Foreskin keratinocyte (primary cell): ENCODE measurements at places on chromosomes 4 and X.

GRCh38 chrX:45743081-45743533, 542.4 kb upstream of the DIPK2B start:
- DNase-seq, result peak; percentile 83

DNA sequence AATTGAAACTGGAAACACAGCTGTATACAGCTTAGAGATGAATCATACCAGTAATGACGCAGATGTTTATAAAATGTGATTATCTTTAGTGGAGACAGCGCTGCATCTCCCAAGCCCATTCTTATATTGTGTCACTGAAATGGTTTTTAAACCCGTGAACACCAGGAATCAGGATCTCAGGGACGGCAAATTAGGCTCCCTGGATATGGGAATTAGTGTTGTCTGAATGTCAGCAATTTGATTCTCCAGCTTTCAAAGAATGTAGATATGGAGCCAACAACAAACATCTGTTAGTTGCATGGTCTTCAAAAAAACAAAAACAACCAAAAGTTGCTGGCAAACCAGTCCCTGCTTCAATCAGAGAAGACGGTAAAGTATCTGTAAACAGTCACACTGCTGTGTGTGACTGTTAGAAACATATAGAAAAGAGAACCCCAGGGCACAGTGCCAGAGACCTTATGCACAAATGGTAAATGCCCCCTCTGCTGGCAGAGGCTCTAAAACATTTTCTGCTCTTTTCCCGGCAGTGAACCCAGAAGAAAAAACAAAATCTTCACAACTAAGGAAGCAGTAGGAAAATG, 351.9 kb upstream of the FTHL17 start:
- DNase-seq, result peak; percentile 33

GRCh38 chrX:112832481-112833095, 8.0 kb downstream of the AMOT start:
- DNase-seq, result no peak

GRCh38 chrX:136674270-136674985, 26.5 kb downstream of the CD40LG start:
- DNase-seq, result no peak

- DNase-seq, result no peak
Measured at GRCh38 chr4:52081216-52081615, 30.1 kb downstream of the SPATA18 start.

GRCh38 chr4:163332526-163333406, at the start of gene NPY1R:
Gene NPY1R (minus strand): TSS chr4:163332596. CDS start chr4:163326554, 6,042 bp downstream.
- peak; percentile 50 for DNase-seq

- no peak for DNase-seq
Measured at GRCh38 chr4:169369634-169370033, 98.9 kb upstream of the SH3RF1 start.

DNA sequence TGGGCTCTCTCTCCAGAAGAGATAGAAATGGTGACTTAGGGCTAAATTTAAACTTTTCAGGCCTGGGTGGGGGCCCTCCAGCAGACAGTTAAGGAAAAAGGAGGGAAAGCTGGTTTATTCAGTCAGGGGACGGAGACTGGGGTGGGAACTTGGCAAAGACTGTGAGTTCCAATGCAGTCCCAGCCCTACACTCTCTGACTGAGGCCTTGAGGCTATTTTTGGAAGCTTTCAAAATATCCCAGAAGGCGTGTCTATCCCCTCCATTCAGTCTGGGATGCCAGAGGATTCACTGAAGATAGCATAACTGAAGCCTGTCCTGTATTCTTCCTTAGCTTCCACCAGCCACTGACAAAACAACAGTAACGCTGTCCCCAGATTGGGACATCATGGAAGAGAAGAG, 32.1 kb upstream of the MSN start:
- no peak for DNase-seq

GRCh38 chrX:124300405-124300804, 32.1 kb upstream of the TEX13D start:
- DNase-seq, result no peak

- DNase-seq, result no peak
Measured at GRCh38 chr4:156956826-156957368, 14.7 kb downstream of the PDGFC start.

- DNase-seq, result peak; percentile 16
Measured at GRCh38 chrX:20729416-20729815, 462.7 kb upstream of the RPS6KA3 start.

DNA sequence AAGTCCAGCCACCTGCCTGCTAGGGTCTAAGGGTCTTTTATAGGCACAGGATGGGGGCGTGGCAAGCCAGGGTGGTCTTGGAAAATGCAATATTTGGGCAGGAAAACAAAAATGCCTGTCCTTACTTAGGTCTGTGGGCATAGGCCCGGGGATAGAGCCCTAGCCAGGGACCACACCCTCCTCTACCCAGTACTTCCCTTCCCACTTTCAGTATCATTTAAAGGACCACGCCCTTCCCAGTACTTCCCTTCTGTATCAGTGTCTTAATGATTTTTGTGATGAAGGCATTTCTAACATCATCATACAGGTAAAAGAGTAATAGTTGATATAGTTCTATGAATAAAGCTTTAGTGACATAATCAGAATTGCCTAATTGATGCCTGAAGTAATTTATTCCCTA, 11.4 kb downstream of the BANK1 start:
- no peak for DNase-seq

- DNase-seq, result no peak
Measured at GRCh38 chrX:118221270-118221669, 104.7 kb upstream of the KLHL13 start.

DNA sequence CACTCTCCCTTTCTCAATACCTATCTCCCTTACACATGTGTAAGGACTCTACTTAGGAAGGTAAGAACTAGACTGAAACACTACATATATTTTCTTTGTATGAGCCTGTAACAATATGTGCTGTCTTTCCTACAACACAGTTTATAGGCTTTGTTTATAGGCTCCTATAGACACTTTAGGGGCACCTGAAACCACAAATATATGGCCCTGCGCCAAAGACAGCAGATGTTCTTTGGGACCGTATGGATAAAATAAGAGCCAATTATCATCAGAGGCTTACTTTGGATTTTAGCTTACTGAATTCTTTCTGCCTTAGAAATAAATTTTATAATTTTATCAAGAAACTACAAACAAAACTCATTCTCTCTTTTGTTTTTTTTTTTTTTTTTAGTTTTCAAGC, 16.6 kb upstream of the CXCL3 start:
- no peak for DNase-seq

- no peak for DNase-seq
Measured at GRCh38 chr4:152828122-152828521, 48.4 kb downstream of the ARFIP1 start.

DNA sequence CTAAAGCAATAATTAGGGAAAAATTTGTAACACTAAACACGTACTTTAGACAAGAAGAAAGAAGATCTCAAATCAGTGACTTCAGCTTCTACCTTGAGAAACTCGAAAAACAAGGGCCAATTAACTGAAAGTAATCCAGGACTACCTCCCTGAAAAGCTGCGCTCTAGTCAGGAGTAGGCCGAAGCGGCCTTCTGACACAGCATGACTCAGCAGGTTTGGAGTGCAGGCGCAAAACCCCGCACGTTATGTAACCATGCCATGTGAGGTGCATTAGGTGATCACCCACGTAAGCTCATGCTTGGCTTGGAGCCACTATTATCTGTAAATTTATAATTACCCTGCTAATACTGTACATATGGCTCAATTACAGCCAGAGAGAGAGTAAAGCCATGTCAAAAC, 52.8 kb upstream of the CCDC149 start:
- DNase-seq, result no peak

- no peak for DNase-seq
Measured at GRCh38 chr4:4670869-4671268, 129.0 kb upstream of the STX18 start.

DNA sequence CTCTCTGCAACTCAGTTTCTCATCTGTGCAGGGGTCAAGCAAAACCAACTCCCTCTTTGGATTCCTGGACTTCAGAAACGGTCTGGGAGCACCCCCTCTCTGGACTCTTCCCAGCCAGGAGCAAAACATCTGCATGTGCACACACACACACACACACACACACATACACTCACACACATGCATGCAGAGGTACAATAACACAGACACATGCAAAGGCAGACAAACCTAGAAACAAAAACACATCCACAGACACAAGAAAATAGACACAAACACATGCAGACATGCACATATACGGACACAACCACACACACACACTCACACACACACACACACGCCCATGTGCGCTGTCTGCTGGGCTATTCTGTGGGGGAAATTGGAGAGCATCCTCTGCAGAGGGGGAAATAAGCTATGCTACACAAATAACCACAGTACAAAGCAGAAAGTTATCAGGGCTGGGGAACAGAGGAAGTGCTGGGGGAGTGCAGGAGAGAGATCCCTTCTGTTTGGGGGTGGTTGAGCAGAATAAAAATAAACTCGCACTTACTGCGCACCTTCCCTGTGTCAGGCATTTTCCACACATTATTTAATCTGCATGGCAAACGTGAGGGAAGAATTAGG, 19.9 kb downstream of the IQSEC2 start:
- DNase-seq, result no peak

DNA sequence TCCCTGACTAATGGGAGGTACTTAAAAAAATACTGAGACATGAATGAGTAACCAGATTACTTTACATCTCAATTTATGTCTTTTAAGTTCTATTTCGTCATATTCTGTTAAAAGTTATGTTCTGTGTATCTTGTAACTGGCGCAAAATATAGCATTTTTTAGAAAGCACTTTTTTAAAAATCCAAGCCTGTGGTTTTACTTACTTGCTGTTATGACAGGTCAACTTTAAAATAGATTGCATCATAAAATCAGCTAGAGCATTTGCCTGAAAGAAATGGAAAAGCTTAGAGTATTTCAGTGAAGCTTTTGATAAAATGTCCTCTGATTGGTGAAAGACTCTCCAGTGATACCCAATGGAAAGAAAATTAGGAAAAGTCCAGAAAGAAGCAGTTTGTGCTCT, 1892.3 kb upstream of the TENM3 start:
- DNase-seq, result no peak

GRCh38 chr4:156606554-156607477, 364.8 kb downstream of the PDGFC start:
- DNase-seq, result no peak

DNA sequence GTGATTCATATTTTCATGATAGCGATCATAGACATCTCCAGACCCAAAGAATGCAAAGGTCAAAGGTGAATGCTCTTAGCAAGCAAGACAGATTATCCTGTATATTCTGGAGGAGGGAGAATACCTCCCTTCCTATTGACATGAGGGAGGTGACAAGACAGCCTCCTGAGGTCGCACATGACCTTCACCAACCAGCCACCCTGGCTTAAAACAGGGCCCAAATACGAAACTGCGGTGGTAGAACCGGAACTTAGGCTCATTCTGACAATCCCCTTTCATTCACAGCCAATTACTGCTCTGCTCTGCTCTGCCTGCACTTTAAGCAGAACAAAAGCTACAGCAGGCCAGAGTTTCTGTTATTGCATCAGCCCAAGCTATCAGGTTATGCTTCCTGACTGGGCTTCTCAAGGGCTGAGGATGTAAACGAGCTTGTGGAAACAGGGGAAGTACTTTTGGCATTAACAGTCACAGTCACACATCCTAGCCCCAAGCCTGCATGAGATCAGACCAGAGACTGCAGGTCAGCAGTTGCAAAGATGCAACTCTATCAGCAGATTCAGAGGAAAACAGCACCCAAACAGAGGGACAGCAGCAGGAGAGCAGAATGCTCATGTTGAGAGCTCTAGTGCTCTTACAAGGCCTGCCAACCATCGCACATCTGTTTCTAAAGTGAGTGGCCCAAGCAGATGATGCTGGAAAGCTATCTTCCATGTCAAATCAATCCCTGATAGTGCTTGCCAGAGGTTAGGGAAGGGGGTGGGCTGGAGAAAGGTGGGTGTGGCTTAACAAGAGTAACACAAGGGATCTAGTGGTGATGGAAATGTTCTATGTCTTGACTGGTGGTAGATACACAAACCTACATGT, 51.3 kb upstream of the MAP3K15 start:
- no peak for DNase-seq

- DNase-seq, result no peak
Measured at GRCh38 chr4:141896687-141897086, 260.3 kb downstream of the IL15 start.

DNA sequence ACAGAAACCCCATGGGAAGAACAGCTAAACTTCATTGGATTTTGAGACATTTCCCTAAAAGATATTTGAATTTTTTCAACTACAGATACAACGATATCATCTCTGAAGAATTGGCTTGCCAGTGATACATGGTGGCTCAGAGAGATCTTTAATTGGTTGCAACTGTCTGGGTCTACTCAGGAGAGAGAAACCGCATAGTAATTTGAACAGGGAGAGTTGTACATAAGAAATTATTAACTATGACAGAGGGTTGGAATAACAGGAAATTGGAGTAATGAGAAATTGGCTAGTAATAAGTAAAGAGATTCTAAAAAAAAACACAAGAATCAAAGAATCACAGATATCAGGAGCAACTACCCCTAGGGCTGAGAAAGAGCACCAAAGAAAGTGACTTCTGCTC, 118.4 kb downstream of the KLHL13 start:
- DNase-seq, result no peak

GRCh38 chrX:15350329-15350996, 15.1 kb upstream of the PIGA start:
- DNase-seq, result no peak

GRCh38 chr4:41409594-41409895, 128.4 kb upstream of the LIMCH1 start:
- no peak for DNase-seq

GRCh38 chr4:104693601-104694201, 199.0 kb upstream of the CXXC4 start:
- no peak for DNase-seq

DNA sequence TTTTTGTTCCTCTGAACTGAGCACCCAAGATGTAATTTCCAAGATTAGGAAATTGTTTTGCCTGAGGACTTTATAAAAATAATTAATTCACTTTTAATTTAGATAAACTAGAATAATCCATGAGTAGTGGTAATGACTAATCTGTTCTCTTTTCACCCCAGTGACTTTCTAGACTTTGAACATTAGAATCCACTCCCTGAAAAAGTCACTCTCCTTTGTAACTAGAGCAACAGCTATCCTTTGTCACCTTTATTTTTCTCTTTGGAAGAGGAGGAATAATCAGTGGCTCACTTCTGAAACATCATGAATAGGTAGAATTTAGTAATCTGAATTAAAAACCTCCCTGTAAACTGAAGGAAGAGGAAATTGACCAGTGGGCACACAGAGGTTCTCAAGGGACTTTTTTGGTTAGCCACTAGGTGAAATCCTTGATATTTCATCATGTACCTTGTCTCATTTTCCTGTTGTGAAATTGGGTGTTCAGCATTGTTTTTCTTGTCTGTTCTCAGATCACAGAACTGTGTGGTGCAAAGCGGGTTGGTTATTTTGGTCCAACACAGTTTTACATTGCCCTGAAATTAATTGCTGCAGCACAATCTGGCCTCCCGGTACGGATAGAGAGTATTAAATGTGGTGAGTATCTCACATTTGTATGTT, 59.4 kb downstream of the REPS2 start:
- DNase-seq, result no peak

- DNase-seq, result no peak
Measured at GRCh38 chr4:73735231-73735630, 5.1 kb upstream of the CXCL8 start.

DNA sequence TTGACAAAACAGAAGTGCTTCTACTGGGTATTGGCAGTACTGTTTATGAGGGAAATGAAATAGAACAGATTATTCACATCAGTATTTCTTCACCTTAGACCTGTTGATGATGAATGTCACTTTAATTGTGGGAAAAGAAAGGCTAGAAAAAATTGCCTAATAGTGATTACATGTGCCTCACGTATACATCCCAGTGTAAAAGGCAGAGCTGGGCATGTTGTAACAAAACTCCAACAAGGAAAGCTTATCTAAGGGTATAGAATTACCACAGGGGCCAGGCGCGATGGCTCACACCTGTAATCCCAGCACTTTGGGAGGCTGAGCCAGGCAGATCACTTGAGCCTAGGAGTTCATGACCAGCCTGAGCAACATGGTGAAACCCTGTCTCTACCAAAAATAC, 4.2 kb downstream of the PGM2 start:
- peak; percentile 90 for DNase-seq
